Diencephalon (tissue), 1 donor: ENCODE measurements at places on chromosomes 2 and 18. TPM values are rescaled to one million over a fixed set of nuclear protein-coding genes. Genes with fewer than 3 reads are reported as not detected.

MERTK gene
- total RNA-seq = 9.7 TPM

SLC30A3 gene
- total RNA-seq = 2.1 TPM

RIT2 gene
- 59.3 TPM for total RNA-seq

CNDP1 gene
- 0.23 TPM for total RNA-seq

FHOD3 gene
- 50.5 TPM for total RNA-seq
